NCI-H446 treated with DMSO at 0.1 percent for 48 hours (cell line): ENCODE measurements at places on chromosomes 1 and 21.
A peak's percentile ranks its signal among the peaks of the same experiment; 100 is the strongest.

- peak; percentile 100 for DNase-seq
Observed at GRCh38 chr1:214602764-214603657, at the start of gene CENPF. Gene CENPF, plus strand, starts transcription at chr1:214603195. Its CDS starts 10,560 bp downstream, at chr1:214613755.

DNA sequence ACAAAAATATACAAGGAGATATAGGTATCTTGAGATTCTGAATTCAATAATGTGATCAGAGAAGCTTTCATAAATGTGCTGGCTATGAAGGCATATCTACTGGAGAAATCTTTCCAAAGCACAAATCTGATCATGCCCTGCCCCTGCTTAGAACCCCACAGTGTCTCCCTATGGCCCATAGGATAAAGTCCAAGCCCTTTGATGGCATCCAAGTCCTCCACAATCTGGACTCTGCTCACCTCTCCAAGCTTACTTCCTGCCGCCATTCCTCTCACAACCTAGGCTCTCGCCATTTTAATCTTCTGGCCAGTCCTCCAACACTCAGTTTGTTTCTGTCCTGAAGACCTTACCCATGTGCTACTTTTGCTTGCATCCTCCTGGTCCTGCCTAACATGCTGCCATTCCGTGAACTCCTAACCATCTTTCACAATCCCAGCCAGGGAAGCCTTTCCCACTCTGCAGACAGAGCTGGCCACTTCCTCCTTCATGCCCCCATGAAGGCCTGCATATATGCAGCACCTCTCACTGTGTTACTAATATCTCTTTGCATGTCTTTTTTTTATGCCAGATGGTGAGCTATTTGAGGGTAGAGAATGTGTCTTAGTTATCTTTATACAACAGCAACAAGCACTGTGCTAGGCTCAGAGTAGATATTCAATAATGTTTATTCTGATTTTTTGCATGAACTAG is 5.6 kb upstream of the ATP1A1 start:
- DNase-seq = no peak

- no peak for DNase-seq
Observed at GRCh38 chr1:26733982-26734381, 38.2 kb downstream of the ARID1A start.

GRCh38 chr1:228092342-228093049 is 10.0 kb downstream of the ARF1 start:
- no peak for DNase-seq

GRCh38 chr1:151370211-151370911 is 2.1 kb downstream of the SELENBP1 start:
- DNase-seq = no peak
